ENCODE measurements at places on chromosomes 6 and 20.

- peak; percentile 25 for DNase-seq
Measured at GRCh38 chr6:159692303-159693127, 526 bp downstream of the SOD2 start.

DNA sequence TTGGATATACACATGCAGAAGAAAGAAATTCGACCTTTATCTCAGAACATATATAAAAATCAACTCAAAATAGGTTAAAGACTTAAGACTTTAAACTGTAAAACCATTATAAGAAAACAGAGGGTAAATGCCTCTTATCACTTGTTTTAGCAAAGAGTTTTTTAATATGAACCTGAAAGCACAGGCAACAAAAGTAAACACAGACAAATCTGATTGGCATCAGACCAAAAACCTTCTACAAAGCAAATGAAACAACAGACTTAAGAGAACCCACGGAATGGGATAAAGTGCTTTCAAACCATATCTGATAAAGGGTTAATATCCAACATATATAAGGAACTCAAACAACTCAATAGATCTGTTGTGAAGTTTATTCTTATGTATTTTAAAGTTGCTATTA is 309.9 kb upstream of the OPRM1 start:
- no peak for DNase-seq

DNA sequence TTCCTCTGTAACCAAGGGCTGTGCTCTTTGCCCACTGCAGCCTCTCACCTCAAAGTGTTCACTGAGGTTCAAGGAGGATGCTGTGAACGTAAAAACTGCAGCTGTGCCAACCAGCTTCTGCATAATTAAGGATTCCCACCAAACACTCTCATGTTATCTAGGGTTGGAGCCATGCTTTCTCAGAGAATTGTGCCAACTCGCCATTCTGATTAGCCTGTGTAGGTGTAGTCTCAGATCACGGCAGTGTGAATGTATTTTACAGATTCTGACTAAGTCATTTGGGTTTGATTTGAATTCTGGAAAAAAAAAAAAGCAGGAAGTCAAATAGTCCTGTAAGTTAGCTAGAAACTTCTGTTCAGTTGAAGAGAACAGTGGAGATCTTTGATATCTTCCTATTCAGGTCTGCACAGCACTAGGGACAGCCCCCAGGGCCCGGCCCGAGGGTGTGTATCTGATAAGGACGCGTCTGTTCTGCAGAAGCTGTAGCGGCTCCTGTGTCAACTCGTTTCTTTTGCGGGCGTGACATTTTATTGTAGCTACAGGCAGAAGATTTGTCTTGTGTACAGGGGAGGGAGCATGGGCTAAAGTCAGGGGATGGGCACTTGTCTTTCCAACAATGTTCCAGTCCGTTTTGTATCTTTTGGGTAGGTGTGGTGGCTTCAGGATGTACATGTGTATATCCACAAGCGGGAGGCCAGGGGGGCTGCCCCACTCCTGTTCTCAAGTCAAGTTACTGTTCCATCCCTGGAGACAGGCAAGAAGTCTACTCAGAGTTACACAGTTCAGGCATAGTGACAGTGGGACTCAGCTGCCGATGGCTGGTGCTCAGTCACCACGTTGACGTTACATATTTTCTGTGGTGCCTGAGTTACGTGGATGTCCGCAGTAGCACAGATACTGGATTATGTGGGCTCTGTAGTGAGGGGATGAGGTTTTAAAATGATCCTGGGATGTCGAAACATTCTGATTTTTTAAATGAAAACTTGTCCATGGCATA is 12.4 kb downstream of the IRF4 start:
- DNase-seq: peak; percentile 24

DNA sequence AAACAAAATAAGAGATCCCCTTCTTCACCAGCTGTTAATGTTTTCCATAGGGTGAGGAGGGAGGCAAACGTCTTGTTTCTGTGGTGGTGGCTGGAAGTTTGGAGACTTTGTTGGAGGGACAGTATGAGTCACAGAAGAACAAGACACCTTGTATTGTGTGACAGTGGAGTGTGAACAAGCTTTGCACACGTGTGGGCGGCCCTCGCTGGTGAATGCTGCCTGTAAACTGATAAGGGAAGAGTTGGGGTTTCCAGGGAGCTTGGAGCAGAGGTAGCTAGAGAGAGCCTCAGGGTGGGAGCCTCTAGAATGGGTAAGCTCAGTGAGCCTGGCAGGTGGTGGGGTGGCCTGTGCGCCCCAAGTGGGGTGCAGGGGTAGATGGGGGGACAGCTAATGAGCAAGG is 78.3 kb downstream of the ZDHHC14 start:
- no peak for DNase-seq

- no peak for DNase-seq
Measured at GRCh38 chr20:62755817-62756724, 40.2 kb upstream of the MRGBP start.

- DNase-seq: no peak
Measured at GRCh38 chr20:42961771-42962170, 227.9 kb downstream of the PTPRT start.

GRCh38 chr6:109526905-109527628 is 44.0 kb upstream of the ZBTB24 start:
- no peak for DNase-seq

DNA sequence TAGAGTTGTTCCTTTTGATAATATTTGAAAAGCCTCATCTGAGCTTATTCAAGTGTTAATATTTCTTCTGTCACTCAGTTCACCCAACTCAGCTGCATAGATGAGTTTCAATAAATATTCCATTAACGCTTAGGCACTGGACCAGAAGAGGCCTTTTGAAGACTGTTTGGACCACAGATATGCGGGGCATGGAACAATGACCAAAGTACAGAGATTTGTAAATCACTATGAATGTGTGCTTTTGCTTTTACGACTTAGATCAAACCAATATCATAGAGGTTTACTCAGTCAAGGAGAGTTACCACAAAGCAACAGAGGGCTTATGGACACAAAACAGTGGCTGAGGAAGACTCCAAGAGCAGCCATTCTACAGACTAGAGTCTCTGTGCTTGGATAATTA is 99.9 kb downstream of the RTN4IP1 start:
- DNase-seq: no peak

DNA sequence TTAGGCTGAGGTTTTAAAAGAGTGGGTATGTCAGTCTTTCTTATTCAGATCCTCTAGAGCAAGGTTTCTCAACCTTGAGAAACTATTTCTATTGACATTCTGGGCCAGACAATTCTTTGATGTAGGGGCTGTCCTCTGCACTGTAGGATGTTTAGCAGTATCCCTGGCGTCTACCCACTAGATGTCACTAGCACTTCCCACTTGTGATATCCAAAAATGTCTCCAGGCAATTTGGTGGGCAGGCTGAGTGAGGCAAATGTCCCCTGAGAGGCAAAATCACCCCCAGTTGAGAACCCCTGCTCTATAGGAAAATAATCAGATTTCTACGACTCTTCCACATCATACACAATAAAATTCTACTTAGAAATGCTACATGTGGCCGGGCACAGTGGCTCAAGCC is 7.7 kb upstream of the ZKSCAN8 start:
- DNase-seq: no peak

Data from activated CD4-positive, CD25-positive, alpha-beta regulatory T cell (primary cell).